Fibroblast of lung (primary cell): ENCODE measurements at places on chromosomes 16 and 17.

GRCh38 chr17:60640503-60640902 lies 37.1 kb upstream of the BCAS3 start:
- peak; percentile 11 for DNase-seq

DNA sequence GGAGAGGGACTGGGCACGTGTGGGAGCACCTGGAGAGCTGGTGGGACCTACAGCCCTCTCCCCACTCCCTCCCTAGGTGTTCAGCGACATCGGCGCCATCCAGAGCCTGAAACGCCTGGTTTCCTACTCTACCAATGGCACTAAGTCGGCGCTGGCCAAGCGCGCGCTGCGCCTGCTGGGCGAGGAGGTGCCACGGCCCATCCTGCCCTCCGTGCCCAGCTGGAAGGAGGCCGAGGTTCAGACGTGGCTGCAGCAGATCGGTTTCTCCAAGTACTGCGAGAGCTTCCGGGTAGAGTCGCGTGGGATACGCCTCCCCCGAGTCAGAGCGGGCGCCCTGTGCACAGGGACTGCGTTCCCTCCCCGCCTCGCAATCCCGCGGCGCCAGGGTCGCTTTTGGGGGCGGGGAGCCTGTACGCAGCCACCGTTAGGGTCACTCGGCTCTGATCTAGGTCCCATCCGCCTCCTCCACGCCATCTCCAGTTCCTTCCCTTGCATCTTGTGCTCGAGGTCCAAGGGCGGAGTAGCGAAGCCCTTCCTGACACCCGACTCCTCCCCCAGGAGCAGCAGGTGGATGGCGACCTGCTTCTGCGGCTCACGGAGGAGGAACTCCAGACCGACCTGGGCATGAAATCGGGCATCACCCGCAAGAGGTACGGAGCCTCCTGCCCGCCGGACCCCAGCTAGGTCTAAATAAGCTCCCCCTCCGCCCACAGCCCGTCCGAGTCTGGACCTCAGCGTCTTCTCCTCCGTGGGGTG lies 13.0 kb downstream of the SARM1 start:
- DNase-seq, result no peak

DNA sequence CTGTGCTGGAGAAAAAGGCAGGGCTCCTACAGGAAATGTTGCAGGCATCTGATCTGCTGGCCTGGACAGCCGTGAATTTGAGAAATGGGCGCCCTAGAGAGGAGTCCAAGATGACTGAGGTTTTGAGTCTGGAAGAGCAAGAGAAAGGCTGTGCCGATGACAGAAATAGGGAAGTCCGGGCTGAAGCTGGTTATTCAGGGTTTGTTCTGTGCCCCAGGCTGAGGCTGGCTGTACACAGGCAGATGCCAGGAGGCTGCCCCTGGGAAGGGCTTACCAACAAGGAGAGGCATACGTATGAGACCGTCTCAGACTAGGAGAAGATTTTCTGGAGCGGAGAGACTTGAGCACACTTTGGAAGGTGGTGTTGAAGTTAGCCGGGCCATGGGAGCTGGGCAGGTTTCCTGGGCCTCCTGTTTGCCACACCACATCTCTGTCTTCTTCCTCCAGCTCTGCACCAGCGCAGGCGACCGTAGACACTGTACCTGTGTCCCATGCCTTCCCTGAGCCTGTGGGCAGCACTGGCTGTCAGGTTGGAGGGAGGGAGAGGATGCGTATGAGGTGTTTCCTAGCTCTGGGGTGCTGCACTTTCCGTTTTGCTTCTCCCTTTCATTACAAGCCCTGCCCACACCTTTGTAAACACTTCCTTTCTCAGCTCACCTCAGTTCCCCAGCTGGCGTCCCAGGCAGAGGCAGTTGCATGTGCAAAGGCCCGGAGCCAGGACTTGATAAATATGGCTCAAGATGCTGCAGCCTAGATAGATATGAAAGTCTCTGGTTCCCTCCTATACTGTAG lies 80.8 kb downstream of the SPECC1 start:
- DNase-seq, result no peak

DNA sequence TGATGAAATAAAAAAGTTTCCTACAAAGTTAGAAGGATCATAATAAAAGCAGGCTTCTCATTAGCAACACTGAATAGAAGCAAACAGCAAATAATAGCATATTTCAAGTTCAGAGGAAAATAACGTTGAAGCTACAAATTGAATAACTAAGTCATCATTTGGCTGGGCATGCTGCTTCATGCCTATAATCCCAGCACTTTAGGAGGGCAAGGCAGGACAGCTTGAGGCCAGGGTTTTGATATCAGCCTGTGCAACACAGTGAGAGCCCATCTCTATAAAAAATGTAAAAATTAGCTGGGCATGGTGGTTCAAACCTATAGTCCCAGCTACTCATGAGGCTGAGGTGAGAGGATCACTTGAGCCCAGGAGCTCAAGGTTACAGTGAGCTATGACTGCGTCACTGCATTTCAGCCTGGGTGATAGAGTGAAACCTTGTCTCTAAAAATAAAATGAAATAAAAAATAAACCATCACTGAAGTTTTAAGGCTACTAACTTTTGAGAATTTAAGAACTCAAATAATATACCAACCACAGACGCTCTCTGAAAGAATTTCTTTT lies 25.5 kb downstream of the NCOR1 start:
- DNase-seq, result no peak

DNA sequence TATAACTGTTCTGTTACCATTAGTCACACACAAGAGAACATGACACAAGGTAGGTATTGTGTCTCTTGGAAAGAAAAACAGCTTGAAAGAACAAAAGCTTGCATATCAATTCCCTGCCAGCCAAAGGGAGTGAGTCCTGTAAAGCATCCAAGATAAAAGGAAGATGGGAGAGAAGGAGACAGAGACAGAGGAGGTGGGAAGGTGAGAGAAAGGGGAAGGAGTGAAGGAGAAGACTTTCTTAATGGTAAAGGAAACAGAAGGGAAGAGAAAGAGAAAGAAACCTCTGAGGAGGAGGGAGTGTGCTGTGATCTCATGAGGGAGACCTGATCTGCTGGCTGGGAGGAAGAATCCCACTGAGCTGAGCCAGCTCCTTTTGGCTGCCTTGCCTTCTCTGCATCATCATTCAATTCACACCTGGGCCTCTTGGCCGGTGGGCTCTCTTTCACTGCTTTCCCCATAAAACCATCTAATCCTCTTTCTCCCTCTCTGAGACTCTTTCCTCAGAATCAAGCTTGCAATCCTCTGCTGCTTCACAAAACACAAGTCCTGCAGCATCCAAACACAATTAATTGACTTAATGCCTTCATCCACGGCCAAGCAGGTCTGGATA lies 271.6 kb downstream of the ABCC12 start:
- no peak for DNase-seq

GRCh38 chr16:48946686-48947370 lies 334.8 kb downstream of the CBLN1 start:
- no peak for DNase-seq

GRCh38 chr17:7903154-7904103 lies 12.7 kb downstream of the RNF227 start:
- no peak for DNase-seq

GRCh38 chr17:965311-965989 lies 14.1 kb downstream of the NXN start:
- DNase-seq, result peak; percentile 22

DNA sequence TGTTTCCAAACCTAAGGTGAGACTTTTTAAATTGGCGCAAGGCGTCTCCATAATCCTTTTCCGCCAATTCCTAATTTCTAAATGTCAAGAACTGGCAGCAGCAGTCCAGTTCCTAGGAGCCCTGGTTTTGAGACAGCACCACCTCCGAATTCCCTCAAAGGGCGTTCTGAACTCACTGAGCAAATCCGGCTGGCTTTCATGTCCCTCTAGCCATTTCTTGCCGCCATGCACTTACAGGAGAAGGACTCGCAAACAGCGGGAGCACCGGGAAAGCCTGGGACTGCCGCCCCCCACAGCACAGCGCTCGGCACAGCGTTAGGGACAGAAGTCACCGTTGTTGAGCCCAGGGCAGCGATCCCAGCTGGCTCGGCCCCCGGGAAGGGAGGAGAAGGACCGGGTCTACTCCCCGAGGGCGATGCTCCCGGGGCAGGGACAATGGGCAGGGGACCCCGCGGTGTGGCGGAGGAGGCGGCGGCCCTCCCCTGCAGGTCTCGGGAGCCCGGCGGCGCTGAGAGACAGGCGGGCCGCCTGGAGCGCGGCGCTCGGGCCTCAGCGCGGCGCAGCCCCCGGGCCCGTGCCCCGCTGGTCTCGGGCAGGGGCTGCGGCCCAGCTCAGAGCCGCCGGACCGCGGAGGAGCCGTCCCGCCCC lies 545 bp downstream of the ARHGAP17 start:
- DNase-seq, result peak; percentile 52

GRCh38 chr16:72787514-72788268 lies 260.2 kb downstream of the ZFHX3 start:
- DNase-seq, result peak; percentile 89

DNA sequence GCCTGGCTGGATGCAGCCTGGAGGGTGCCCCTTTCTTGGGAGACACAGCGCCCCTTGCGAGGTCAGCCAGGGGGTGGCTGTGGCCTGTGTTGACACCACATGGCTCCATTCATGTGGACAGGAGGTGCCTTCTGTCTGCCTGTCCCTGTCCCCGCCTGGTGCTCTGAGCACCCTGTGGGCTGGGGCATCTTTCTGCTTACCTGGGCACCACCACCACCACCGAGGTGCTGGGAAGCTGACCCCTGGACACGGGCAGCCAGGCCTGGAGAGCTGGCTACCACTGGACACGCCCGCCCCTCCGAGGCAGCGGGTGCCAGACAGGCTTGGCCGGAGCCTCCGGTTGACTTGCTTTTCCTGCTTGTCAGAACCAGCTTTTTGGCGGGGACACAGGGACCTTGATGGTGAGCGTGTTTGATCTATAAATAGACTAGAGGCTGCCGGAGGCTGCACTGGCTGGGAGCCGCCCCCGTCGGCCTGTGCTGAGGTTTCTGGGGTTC lies 121.3 kb upstream of the GSE1 start:
- peak; percentile 43 for DNase-seq

DNA sequence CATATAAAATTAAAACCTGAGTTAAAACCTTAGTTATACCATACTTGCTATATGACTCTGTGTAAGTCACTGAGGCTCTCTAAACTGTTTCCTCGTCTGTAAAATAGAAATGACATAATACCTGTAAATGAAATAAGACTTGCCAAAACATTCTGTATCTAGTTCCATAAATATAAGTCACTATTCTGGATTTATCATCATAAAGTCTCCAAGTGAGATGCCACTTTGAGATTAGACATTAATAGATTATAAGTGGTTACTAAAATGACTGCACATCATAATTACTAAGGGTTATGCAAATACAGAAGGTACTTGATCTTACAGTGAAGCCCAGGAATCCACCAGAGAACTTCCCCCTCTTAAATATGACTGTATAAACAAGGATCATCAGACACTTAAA lies 12.0 kb upstream of the BRIP1 start:
- DNase-seq, result no peak

GRCh38 chr17:82815790-82816305 lies 24.0 kb downstream of the ZNF750 start:
- DNase-seq, result no peak

DNA sequence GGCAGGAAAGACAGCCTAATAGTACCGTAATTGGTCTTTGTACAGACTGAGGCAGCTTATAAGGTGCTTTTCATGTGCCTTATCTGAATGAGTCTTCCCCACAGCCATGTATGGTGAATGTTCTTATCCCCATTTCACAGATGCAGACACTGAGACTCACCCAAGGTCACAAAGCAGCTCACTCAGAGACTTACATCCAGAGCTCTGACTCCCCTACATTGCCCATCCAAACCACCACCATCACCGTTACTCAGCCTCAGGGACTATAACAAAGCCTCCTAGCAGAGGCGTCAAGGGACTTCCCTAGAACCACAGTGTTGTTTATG lies 627 bp upstream of the GPR179 start:
- no peak for DNase-seq
